Stimulated activated naive CD8-positive, alpha-beta T cell treated with anti-CD3 and anti-CD28 coated beads, Interleukin-15, Interleukin-2, amounts not matched to agents 100 U/mL and 50 U/mL, for 24 hours (primary cell): ENCODE measurements at places on chromosomes 3 and 15.
A peak's percentile ranks its signal among the peaks of the same experiment; 100 is the strongest.

- DNase-seq, result no peak
Measured at GRCh38 chr3:147797095-147797494, 387.9 kb downstream of the ZIC1 start.

- DNase-seq, result no peak
Measured at GRCh38 chr3:7953449-7954014, 548.1 kb upstream of the LMCD1 start.

DNA sequence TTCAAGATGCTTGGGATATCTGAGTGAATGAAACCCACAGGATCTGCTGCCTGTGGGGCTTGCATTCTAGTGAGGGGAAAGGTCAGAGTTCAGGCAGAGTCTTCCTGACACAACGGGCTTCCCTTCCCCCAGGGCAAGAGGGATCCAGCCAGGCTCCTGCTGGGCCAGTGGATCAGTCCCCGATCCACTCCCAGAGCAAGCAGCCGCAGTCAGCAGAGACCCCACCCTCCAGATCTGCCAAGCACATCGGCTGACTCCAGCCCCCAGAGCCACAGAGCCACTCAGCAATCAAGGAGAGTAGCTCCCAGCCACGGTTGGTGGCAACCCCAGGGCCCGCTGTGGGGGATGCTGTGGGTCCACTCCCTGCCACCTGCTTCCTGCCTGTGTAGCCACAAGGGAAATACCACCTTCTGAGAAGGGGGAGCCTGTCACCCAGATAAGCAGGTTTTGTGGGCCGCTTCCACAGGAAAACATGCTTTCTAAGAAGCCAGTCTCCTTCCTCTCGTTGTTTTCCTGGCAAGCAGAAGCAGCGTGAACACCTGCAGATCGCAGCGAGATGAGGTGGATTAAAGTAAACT is 44.9 kb downstream of the CPN2 start:
- DNase-seq, result peak; percentile 60

- DNase-seq, result no peak
Measured at GRCh38 chr15:34079904-34080303, 21.8 kb downstream of the EMC7 start.

DNA sequence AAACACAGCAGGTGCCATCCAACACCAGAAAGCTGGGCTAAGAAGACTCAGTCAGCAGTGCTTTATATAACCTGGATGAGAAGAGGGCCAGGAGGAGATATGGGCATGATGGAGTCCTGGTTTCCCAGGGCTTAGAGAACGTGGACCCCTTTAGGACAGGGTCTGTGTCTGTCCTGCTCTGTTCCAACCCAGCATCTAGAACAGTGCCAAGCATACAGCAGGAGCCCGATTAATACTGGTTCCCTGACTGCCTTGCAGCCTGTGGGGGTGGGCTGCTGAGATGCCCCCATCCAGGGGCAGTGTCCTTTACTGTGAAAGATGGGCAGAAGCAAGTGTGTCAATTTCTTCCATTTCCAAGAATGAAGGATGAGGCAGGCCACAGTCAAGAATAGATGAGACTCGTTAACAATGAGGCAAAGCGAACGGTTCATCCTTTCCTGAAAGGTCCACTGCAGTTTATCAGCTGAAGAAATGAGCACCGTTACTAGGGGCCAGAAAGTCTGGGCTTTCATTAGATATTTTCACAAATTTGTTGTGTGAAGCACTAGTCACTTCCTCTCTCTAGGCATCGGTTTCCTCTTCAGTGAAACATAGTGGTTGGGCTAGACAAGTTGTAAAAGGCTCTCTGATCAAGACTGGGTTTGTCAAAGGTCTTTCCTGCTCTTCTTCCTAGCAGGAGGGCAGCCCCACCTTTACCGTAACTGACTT is 72.0 kb upstream of the HERC1 start:
- no peak for DNase-seq

- no peak for DNase-seq
Measured at GRCh38 chr15:27956285-27956684, 142.8 kb downstream of the OCA2 start.

DNA sequence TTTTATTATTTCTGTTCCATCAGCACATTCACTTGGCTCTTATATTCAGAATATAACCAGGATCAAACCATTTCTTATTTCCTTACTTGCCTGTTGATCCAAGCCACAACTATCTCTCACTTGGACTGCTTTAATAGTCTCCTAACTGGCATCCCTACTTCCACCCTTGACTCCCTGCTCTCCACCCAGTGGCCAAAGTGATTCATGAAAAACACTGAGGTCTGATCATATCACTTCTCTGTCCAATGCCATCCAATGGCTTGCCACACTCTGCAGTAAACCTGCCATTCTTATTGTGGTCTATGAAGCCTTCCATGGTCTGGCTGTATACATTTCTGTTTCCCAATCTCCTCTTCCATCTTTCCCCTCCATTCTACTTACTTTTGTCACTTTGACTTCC is 576.1 kb downstream of the PDCD6IP start:
- DNase-seq, result no peak

DNA sequence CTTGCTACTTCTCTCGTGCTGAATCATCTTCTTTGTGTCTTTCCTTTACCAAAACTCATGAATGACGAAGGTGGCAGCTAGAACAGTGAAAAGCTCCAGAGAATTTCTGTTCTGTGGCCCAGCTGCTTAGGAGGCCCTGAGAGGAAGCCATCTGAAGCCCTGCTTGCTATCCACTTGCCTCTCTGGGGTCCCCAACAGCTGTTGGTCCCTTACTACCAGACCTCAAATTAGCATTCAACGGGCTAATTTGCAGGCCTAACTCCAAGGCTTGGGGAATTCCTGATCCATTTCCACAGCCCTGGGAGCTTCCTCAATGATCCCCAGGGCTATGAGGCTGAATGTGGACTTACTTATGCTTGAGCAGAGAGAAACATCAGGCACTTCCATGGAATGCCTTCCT is 37.5 kb upstream of the FSTL1 start:
- DNase-seq, result no peak

DNA sequence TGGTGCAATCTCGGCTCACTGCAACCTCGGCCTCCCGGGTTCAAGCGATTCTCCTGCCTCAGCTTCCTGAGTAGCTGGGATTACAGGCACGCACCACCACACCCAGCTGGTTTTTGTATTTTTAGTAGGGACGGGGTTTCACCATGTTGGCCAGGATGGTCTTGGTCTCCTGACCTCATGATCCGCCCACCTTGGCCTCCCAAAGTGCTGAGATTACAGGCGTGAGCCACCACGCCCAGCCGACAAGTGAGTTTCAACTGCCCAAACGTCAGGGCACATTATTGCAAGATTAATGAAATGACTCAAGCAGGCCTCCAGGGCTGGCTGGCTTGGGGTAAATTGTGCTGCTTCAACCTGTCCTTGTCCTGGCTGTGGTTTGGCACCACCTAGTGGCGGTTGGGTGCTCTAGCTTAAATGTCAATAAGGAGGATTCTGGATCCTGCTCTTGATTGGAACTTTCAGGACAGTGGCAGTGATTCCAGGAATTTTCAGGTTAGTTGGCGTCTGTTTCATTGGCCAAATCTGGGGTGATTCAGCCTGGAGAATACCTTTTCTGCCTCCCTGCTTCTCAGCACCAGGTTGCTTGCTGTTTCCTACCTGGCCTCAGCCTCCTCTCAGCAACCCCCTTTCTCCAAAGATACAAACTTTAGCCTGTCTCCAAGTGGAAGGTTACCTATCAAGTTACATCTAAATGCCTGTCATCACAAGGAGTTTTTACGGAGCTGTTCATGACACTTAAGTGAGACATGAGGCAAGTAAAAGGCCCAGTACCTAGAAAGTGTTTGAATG is 32.4 kb upstream of the SACM1L start:
- peak; percentile 87 for DNase-seq

DNA sequence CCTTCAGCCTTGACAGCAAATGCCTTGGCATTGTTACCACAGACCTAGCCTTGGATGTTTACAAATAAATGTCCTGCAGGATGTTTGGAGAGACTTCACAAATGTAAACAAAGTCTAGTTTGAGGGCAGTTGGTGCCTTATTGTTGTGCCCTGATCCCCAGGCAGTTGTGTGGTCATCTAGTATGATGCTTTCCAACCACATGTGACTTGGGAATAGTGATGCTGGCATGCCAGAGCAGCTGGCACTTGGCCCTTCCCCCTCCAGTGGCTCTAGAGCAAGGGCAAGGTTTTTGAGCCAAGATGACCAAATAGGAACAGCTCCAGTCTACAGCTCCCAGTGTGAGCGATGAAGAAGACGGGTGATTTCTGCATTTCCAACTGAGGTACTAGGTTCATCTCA is 258.2 kb downstream of the ADAMTS17 start:
- DNase-seq, result no peak

DNA sequence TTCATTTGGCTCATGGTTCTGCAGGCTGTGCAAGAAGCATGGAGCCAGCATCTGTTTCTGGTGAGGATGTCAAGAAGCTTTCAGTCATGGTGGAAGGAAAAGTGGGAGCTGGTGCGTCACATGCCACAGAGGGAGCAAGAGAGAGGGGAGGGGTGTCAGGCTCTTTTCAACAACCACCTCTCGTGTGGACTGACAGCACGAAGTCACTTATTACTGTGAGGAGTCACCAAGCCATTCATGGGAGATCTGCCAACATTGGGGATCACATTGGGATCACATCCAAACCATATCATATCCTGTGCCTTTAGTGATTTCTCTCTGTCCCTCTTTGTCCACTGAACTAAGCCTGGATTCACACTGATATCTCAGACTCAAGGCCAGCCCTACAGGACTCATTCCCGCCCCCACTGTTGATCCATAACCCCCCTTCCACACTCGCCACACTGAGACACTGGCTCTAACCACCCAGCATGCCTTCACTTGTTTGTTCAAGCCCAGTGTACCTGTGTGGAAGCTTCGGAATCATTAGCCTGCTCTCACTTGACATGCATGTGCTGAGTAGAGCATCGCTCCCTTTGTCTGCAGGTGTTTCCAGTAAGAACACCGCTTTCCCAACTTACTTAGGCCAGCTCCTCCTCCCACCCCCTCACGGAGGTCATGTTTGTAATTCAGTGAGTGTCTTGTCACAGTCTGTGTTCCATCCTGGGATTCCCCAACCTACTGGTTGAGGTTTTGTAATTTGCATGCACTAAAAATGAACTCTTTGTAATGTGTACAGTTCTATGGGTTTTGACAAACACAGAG is 132.2 kb downstream of the KLF13 start:
- DNase-seq, result peak; percentile 63

- DNase-seq, result no peak
Measured at GRCh38 chr15:86894269-86894668, 814.6 kb downstream of the AGBL1 start.

DNA sequence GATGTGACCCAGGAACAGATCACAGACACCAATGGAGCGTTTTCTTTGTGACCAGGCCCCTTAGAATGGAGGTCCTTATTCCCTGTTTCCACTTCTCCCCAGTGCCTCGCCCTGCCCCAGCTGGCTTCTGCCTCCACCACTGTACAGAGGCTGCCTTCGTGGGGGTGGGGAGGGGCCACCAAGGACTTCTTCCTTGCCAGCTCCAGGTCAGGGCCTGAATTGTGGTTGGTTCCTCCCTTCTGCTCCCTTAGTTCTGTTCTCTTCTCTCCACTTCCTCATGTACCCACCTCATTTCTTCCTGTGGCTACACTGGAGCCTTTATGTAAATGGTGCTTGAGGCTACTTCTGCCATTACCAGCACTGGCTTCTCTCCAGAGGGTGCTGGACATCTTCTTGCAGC is 16.4 kb downstream of the TGM4 start:
- no peak for DNase-seq

DNA sequence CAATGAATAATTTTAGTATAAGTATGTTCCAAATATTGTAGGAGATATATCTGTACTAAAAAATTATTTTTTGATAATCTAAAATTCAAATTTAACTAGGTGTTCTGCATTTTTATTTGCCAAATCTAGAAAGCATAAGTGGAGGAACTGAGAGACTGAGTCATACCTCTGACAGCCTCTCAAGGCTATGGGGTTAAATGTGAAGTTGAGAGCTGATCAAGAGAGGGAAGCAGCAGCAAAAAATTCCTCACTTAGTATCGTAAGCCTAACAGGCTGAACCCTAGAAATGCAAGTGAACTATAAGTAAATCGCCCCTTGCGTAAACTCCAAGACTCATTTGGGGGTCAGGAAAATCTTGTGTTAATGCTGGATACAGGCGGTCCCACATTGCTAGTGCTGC is 12.8 kb upstream of the TOPAZ1 start:
- DNase-seq, result no peak

GRCh38 chr15:60344461-60344860 is 53.3 kb downstream of the ANXA2 start:
- DNase-seq, result no peak

DNA sequence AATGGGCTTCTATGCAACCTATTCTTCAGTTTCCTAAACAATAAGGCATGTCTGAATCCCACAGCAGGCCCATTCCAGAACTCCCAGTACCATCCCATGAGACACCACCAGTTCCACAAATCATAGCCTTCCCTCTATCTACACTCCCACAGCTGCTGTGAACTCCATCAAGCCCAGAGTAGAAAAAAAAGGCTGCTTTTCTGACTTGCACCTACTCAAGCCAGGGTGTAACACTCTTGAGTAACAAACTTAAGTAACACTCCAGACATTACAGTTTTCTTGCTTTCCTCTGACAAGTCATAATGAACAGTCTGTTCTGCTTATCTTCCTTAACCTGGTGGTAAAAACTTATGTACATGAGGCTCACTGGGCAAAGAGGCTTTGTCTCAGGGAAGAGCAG is 283.1 kb downstream of the NFKBIZ start:
- no peak for DNase-seq

- DNase-seq, result no peak
Measured at GRCh38 chr3:16066975-16067374, 107.5 kb upstream of the GALNT15 start.

- DNase-seq, result peak; percentile 46
Measured at GRCh38 chr3:71725271-71725991, at the start of gene EIF4E3. EIF4E3 (minus strand) TSS chr3:71725402; CDS start chr3:71725367, 35 bp downstream.

DNA sequence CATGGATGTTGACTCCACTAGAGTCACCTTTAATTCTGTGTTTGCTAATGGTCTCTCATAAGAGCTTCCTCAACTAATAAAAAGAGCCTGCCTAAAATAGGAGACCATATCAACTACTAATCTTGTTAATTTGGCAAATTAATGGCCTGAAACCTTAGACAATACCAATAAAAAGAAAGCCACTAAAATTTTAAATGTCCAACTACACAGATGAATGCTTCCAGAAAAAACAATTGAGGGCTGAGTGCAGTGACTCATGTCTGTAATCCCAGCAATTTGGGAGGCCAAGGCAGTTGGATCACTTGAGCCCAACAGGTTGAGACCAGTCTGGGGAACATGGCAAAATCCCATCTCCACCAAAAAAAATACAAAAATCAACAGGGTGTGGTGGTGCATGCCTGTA is 230.9 kb downstream of the NSUN3 start:
- no peak for DNase-seq

DNA sequence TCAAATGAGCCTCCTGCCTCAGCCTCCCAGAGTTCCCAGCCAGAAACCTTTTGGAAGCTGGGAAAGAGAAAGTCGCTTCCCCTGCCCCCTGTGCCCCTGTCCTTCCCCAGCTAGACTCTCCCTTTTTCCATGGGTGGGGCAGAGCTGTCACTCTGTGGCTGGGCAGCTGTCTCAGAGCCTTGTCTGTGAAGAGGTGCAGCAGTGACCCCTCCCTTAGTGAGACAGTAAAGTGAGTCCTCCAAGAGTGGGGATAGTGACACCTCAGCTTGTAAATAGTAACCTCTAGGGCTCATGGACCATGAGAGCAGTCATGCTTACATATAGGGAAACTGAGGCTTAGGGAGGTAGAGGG is 76.3 kb downstream of the SMAD6 start:
- DNase-seq, result no peak

GRCh38 chr3:83438188-83438587 is 1520.6 kb upstream of the CADM2 start:
- DNase-seq, result no peak
